A673 (cell line): ENCODE measurements at places on chromosomes 6 and 20.
A peak's percentile ranks its signal among the peaks of the same experiment; 100 is the strongest.

- no peak for DNase-seq
Measured at GRCh38 chr6:158311193-158311592, 1.1 kb upstream of the TULP4 start.

GRCh38 chr6:46734867-46735719, at the start of gene PLA2G7:
TSS of gene PLA2G7 (minus strand) at chr6:46735375. CDS start at chr6:46722891, 12,484 bp downstream.
- peak; percentile 5 for DNase-seq

- no peak for DNase-seq
Measured at GRCh38 chr6:150672800-150673199, 73.1 kb downstream of the PLEKHG1 start.

DNA sequence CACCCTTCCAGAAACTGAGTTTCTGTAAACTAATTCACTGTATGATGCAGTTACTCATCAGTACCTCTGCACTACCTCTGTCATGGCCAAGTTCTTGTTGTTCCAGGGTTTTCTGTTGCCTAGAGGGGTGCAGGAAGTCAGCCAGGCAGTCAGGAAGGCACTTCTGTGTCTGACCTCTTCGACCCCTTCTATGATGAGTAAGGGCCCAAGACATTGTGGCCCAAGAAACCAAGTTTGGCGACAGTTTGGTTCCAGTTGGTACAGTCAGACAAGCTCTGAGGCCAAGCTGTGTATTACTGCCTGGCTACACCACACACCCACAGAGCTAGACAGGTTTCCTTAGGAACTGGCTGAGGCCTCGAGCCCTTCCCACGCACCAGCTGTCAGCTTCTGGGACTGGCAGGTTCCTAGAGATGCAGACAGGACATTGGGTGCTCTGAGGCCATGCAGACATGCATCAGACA, 41.2 kb downstream of the TRAF3IP2 start:
- DNase-seq: no peak

- DNase-seq: no peak
Measured at GRCh38 chr20:54458219-54458618, 17.2 kb upstream of the DOK5 start.

DNA sequence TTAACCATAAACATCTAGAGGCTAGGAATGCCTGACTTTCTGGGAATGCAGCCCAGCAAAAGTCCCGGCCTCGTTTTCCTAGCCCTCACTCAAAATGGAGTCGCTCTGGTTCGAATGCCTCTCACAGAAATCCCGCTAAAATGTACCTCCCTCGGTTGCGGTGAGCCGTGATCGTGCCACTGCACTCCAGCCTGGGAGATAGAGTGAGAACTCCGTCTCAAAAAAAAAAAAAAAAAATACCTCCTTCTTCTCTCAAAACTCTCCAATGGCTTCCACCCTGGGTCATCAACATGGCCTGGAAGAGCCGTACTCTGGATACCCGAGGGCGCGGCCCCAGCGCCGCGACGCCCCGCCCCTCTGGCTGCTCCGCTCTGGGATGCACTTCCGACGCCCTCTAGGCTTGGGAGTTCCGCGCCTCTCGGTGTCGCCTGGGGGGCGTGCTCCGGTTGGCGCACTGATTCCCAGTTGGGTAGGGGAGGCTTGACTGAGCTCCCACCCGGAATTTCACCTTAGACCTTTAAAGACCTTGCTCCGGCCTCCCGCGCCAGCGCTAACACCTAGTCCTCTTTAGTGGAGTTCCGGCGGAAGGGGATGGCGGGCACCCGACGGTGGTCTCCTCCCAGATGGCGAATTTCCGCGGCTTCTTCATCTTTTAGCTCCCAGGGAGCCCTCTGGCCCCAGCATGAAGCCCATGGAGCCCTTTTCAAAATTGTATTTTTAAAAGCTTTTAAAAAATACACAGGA, 12.3 kb downstream of the HMGN4 start:
- DNase-seq: peak; percentile 86

- DNase-seq: no peak
Measured at GRCh38 chr20:1994627-1995026, 769 bp upstream of the PDYN start.

- DNase-seq: no peak
Measured at GRCh38 chr6:149182262-149182661, 135.2 kb upstream of the TAB2 start.

DNA sequence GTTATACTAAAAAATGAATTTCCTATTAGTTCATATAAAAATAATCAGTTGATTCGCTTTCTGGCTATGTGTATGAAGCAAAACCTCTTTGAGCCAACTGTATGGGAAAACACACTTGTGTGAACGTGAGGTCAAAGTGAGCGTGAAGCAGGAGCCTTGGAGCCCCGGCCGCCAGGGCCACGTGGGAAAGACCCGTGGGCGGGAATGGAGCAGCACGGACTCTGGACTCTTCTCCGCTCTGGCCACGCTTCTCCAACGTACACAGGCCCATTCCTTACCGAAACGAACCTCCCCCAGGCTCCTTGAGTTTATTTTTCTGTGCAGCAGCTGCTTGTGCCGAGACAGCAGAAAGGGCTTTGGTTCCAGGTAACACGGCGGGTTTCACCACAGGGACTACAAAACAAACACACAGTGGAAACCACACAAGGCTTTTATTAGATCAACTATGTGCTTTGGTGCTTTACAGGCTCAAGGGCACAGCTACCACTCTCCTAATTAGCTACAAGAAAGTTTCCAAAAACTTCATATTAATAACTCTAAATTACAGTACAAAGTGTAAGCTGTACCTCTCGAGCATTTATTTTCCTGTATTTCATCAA, 62.7 kb downstream of the TAF4 start:
- no peak for DNase-seq

GRCh38 chr6:100001915-100002388, 7.9 kb upstream of the MCHR2 start:
- peak; percentile 71 for DNase-seq

- no peak for DNase-seq
Measured at GRCh38 chr20:38350879-38351775, 4.8 kb downstream of the LBP start.

- no peak for DNase-seq
Measured at GRCh38 chr6:128240024-128240428, 280.4 kb downstream of the PTPRK start.

DNA sequence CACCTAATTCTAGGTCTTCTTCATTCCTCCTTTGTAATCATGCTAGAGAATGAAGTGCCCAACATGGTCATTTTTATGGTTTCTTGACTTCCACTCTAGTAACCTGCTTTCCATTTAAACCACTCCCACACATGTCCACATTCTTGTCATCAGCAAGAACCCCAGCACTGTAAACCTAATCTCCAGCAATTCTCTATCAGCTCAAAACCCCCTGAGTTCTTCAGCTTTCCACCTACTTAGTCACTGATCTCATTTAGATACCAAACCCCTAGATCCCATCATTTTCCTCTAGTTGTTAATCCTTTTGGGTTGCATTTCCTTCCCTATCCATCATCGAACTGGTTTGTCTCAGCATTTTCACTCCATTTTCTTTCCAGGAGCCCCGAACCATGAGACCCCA, 49.7 kb downstream of the GOPC start:
- no peak for DNase-seq

DNA sequence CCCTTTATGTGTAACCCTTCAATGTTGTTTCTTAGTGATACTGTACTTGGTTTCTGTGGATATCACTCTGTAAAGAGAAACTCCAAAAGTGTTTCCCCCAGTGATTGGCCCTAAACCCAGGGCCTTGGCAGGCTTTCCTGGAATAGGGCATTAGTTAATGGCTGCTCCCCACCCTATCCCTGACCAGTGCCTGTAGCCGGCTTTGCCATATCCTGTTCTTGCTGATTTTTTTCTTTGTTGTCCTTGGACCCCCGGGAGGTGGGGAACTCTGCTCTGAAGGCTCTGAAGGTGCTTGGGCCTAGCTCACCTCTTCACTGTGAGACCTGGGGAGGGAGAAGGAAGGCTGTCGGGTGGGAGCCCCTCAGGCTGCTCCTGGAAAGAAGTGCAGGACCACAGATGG, 120.1 kb downstream of the TCP11 start:
- no peak for DNase-seq

DNA sequence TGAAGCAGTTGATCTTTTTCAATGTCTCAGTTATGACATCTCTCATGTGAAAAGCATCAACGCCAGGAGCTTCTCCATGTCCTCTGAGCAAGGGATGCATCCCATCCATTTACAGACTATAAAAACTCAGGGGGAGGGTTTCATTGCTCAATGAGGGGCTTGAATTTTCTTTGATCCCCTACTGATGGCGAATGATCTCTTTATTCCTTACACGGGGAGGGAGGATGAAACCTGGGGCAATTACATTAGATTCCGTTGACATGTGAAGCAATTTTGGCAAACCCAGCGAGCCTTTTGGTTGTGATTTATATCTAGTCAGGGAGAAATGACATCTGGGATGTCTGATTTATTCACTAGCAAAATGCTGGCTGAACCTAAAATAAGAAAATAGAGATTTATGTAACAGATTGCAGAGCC, 268.9 kb downstream of the HIVEP2 start:
- no peak for DNase-seq

- no peak for DNase-seq
Measured at GRCh38 chr6:156658966-156659821, 118.0 kb upstream of the ARID1B start.

DNA sequence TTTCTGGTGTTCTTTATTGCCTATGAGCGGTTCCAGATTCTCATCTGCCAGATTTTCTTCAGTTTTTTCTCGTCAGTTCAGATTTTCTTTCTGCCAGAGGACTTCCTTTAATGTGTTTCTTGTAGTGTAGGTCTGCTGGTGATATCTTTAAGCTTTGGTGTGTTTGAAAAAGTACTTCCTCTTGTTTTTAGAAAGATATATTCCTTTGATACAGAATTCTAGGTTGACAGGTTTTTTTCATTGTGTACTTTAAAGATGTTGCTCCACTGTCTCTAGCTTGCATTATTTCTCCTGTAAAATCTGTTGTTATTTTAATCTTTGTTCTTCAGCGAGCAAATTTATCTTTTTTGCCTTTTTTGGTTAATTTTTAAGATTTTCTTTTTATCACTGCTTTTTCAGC, 36.9 kb downstream of the ASXL1 start:
- no peak for DNase-seq

- DNase-seq: no peak
Measured at GRCh38 chr6:138103871-138104270, 3.3 kb downstream of the PERP start.

DNA sequence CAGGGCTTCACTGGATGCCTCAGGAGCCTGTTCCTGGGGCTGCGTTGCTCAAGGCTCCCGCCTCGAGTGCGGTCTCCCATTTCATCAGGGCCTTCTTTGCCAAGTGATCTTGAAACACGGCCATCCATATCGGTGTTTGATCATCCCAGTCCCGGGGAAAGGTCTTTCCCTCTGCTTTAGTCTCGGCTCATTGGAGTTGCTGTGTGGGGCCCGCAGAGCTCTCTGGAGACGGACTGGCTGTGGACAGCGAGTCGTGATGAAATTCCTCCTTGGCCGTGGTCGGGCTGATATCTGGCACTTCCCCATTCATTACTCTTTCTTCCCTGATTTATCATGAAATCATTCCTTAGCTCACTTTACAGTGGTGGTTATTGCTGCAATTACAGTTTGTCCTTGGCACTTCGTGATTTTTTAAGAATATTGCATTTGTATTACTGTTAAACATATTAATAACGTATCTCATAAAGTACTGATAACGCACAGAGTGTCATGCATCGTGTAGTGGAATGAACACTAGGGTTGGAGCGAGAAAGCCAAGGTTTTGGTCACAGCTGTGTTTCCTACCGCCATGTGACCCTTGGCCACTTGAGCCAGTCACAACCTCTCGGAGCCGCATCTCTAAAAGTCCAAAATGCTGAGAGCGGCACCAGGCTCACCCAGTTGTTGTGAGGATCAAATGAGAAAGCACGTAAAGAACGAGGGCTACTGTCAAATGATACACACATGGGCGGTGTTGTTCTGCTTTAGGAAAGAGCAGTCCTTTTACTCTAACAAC, 71.8 kb downstream of the MTHFD1L start:
- DNase-seq: no peak

GRCh38 chr20:31566319-31566657, 38.8 kb upstream of the ID1 start:
- DNase-seq: no peak

- no peak for DNase-seq
Measured at GRCh38 chr6:110708295-110708950, 106.8 kb downstream of the CDK19 start.

DNA sequence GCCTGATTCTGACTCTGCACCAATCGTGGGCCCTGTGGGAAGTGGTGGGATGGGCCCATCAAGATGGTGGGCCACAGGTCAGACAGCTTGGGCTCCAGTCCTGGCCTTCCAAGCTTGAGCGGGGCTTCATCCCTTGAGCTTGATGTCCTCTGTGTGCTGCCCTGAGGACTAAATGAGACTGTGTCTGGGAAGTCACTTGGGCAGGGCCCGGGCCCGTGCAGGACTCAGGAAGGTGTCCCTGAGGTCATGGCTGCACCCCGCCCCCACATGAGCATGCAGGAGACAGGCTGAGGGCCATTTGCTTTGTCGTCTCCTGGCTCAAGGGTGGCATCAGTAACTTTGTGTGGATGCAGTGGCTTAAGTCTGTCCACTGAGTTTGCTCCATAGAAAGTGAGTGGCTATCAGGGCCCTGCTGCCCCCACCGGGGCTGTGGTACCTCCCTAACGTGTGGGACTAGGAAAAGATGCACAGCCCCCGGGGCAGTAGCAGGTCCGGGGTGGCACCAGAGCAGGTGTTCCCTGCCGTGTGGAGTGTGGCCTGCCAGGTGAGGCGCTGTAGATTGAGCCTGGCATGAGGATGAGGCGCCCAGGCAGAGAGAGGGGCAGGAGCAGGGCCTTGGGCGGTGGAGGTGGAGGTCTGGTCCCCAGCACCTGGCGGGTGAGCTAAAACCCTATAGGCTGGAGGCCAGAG, 298.6 kb downstream of the TAF4 start:
- DNase-seq: no peak

DNA sequence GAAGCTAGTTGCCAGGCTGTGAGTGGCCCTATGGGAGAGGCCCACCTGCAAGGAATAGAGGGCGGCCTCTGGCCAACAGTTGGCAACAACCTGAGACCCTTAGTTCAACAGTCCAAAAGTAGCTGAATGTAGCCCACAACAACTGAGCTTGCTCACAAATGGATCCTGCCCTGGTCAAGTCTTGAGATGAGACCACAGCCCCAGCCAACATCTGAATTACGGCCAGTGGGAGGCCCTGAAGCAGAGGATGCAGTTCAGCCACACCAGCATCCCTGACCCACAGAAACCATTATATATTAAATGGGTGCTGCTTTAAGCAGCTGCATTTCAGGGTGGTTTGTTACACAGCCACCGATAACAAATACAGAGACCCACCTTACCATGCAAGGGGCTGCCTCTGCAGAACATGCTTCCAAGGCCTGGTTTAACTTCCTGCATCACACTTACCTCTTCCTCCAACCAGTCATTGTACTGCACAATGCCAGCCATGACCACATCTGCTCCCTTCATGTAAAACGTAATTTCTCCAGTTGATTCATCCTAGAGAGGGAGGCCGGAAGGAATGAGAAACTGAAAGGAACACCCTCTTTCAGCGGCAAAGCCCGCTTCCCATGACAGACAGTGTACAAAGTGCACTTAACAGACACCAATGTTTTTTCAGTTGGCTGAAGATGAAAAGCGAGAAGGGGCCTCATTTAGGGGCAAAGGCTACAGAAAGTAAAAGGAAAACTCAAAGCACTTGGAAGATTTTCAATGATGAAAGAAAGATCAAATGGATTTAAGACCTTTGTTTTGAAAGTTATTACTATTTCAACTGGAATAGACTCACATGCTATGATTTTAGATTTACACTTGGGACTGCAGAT, 86.2 kb upstream of the NFATC2 start:
- DNase-seq: no peak

GRCh38 chr6:107787589-107787960, 36.5 kb downstream of the SCML4 start:
- no peak for DNase-seq

GRCh38 chr6:119152187-119152586, 73.7 kb upstream of the FAM184A start:
- DNase-seq: no peak

GRCh38 chr6:122694602-122695001, 84.4 kb downstream of the PKIB start:
- DNase-seq: no peak
